ENCODE measurements at places on chromosomes 16 and 17. TPM values are rescaled to one million over a fixed set of nuclear protein-coding genes. Genes with fewer than 3 reads are reported as not detected.

Gene WFIKKN2
- 6.6 TPM for total RNA-seq

Gene C17orf100
- 3.2 TPM for total RNA-seq

Gene HSD17B1
- 0.98 TPM for total RNA-seq

Gene CAMKK1
- total RNA-seq = 5.7 TPM

Measured in temporal lobe (tissue), 4 donors.